ENCODE measurements at places on chromosomes 5 and 9.

DNA sequence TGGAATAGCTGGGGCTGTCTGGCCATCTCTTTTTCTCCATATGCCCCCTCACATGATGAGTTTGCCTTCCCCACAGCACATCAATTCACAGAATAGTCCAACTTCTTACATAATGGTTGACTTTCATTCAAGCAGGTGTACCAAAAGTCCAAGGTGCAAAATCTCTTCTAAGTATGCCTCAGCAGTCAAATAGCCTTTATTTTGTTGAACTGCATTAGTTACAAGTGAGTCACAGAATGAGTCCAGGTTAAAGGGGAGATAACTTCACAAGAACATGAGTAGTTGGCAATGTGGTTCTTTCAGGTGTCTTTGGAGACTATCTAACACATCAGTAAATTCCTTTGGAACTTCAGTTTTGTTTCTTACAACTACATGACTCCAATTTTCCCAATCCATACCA lies 672.5 kb downstream of the PRELID2 start:
- DNase-seq = peak; percentile 82

DNA sequence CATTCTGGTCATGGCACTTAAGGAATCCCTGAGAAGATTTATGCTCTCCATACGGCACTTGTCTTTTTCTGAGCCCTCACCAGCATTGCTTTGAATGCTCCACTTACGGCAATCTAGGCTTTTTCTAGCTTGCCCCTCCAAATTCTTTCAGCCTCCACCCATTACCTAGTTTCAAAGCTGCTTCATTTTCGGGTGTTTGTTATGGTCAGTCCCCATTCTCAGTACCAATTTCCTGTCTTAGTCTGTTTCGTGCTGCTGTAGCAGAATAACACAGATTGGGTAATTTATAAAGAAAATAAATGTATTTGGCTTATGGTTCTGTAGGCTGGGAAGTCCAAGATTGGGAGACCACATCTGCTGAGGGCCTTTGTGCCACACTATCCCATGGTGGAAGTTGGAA lies 42.0 kb downstream of the ARHGEF28 start:
- peak; percentile 49 for DNase-seq

GRCh38 chr9:1539216-1539615 lies 475.9 kb upstream of the SMARCA2 start:
- DNase-seq = no peak

DNA sequence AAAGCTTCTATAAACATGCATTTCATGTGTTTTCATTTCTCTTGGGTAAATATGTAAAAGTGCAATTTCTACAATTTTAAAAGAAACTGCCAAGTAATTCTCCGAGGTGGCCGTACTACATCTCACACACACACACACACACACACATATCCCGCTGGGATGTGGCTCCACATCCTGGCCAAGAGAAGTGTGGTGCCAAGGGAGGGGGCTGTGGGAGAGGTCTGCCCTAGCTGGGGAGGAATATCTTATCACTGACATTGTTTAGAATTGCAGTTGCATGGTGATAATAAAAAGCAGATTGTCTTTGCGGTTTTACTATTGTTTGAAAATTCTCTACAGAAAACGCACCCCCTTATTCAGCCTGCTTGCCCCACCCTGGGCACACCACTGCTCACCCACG lies 558.4 kb downstream of the BNC2 start:
- no peak for DNase-seq

All from trophoblast cell (in vitro differentiated cells and primary cell).